ENCODE measurements at places on chromosomes 4 and X.

- no peak for DNase-seq
These were observed 32.0 kb downstream of the GPRIN3 start for GRCh38 chr4:89275587-89275986.

GRCh38 chr4:159185591-159186023, 82.7 kb downstream of the RAPGEF2 start:
- DNase-seq: no peak

GRCh38 chr4:76192236-76192635, 21.4 kb downstream of the SCARB2 start:
- DNase-seq: no peak

- DNase-seq: no peak
These were observed 50.3 kb upstream of the GEMIN8 start for GRCh38 chrX:14079891-14080430.

DNA sequence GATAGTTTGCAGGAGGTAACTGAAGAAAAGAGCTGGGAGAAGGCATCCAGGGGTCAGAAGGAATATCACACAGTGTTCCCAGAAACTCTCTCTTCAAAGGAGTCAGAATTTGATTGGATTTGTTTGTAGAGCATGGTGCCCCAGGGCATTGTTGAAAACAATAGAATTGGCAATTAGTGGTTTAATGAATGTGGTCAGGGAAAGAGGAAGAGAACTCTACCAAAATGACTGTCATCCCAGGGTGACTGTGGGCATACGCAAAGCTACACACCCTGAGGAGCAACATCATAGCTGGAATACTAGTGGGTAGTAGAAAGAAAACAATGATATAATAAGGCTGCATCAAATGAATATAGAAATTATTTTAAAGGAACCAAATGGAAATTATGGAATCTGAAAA, 21.5 kb downstream of the TNIP2 start:
- DNase-seq: no peak
